ENCODE measurements at places on chromosomes 4 and X.

GRCh38 chr4:146222313-146222712 lies 8.0 kb downstream of the REELD1 start:
- DNase-seq = no peak

DNA sequence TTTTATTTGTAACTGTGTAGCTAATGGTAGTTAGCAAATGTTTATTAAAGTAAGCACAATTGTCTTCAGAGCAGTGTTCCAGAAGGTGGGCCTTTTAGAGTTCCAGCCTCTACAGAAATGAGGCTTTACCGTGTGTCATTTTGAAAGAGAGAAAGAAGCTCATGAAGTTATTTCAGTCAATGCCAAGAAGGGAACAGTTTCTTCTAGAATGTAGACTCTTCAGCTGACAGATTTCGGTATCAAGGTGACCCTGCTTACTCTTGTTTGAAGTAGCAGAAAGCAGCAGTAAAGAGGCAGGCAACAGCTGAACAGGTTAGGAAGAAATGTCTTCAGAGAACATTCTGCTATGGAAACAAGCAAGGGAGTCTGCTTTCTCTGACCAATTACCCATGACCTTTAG lies 93.6 kb downstream of the TASL start:
- DNase-seq = no peak

DNA sequence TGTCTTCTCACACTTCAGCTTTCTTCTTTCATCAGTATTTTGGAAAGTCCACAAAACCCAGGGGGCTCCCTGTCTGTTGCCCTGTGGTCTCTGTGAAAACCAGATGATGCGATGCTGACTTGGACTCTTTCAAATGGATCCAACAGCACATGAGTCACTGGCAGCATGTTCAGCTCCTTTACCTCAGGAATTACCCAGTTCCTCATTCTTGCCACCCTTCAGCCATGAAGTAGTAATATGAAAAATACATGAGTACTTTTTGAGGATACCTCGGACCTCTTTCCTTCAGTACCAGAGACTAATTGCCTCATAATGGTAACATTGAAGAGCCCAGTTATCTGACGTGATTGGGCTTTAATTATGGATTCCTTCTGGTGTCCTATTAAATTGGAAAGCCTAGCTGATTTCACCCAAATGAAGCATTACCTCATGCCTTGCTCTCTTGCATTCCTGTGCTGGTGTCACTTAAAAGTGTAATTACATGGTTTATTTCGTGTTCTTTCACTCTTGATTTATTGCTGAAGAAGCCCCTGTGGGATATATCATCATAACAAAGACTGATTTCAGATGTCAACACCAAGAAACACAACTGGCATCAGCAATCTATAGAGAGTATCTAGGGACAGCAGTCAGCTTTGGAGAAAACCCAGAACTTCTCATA lies 63.4 kb downstream of the NFKB1 start:
- no peak for DNase-seq

DNA sequence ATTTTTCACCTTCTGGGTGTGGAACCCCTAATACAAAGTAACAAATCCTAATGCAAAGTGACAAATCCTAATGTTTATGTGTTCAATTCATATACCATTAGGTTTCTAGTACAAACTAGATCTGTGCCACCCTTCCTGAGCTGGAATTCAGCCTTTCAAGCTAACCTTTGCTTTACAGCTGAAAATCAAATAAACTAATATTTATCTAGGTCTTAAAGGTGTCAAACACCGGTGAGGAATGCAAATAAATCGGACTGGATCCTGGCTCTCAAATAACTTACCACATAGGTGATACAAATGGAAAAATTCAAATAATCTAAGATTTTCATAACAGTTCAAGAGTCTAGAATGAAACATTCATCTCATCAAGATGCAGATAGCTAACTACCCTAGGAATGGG lies 11.6 kb downstream of the IRF2 start:
- no peak for DNase-seq

- no peak for DNase-seq
Measured at GRCh38 chrX:143429131-143429530, 88.1 kb downstream of the SPANXN3 start.

GRCh38 chr4:7792616-7793015 lies 147.0 kb downstream of the AFAP1 start:
- no peak for DNase-seq

DNA sequence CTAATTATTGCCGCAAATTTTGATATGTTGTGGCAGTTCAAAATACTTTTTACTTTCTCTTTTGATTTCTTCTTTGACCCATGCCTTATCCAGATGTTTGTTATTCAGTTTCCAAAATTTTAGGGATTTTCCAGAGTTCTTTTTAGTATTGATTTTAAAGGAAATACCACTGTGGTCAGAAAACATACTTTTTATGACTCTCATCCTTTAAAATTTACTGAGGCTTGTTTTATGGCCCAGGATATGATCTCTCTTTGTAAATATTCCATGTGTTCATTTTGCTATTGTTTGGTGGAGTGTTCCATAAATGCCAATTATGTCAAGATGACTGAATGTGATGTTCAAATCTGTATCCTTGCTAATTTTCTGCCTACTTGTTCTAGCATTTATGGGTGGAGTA lies 272.3 kb upstream of the DIPK2B start:
- DNase-seq = no peak

GRCh38 chrX:97380200-97380599 lies 496.5 kb downstream of the RPA4 start:
- no peak for DNase-seq

DNA sequence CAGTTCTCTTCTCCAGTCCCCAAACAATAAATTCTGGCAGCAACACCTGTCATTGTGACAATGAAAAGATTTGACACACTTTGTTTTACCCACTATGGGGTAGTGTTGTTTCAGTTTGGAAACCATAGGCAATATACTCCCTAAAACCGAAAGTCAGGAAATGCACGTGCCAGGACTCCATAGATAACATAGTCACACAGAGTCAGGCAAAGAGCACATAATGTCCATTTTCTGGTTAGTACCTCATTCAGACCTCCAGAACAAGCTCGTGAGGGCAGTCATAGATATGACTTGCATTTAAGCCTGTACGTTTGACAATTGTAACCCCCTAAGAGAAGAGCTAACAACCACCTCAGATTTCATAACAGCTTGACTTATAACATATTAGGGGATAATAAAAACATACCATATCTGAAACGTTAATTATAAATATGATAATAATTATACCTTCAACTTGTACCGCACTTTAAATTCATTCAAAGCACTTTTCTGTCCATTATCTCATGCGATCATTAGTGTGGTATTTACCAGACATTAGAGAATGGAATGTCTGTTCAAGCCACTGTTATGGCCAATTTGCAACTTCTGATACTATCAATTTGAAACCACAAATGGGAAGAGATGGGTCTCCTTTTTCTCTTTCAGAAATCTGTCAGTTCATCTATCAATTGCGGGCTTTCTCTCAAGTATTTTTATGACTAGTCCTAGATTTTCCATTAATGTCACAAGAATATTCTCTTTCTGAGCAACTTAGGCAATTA lies 147.4 kb downstream of the LDB2 start:
- no peak for DNase-seq

GRCh38 chr4:99013402-99013843 lies 17.9 kb downstream of the METAP1 start:
- no peak for DNase-seq

GRCh38 chr4:185221491-185221890 lies 12.1 kb downstream of the SNX25 start:
- DNase-seq = no peak

GRCh38 chr4:110130576-110131358 lies 67.6 kb downstream of the ELOVL6 start:
- no peak for DNase-seq

- DNase-seq = no peak
Measured at GRCh38 chrX:111100191-111100590, 4.2 kb downstream of the PAK3 start.

GRCh38 chr4:8640816-8641215 lies 48.3 kb downstream of the CPZ start:
- no peak for DNase-seq

DNA sequence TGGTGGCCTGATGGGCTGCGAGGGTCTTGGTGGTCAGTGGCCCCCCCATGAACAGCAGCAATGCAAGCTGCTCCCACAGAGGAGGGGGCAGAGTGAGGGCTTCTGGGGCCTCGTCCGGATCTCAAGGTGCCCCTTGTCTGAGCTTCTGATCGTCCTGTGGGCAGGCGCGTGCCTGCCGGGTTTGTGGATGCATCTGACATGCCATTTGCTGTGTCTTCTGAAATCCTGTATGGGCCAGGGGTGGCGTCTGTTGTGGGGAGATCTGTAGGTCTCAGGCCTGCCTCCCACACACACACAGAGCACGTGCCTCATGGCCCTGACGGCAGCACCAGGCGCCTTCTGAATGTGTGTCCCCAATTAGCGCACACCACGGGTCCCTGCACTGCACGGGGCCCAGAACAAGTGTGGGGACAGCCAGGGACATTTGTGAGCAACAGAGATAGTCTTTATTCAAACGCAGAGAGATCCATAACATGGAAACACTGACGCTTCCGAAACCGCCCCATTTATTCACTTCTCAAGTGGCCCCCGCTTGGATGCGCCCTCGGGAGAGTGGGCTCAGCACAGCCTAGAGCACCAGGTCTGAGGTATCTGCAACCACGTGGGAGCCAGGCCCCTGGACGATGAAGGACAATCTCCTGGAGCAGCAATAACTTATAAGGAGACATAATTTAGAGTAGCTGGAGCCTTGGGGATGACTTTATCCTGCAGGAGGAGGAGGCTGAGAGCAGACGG lies 5.7 kb downstream of the SPON2 start:
- no peak for DNase-seq

GRCh38 chr4:165761963-165762362 lies 111.1 kb upstream of the TLL1 start:
- no peak for DNase-seq

DNA sequence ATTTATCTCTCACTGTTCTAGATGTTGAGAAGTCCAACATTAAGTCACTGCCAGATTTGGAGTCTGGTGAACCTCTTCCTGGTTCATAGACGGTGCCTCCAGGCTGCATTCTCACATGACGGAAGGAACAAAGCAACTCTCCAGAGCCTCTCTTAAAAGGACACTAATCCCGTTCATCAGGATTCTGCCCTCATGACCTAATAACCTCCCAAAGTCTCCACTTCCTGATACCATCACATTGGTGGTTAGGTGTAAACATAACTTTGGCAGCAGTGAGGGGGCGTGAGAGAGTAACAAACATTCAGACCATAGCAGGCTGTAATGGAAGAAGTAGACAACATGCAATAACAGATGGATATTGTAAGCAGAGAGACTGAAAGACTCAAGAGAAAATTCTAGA lies 388.6 kb downstream of the PDHA2 start:
- no peak for DNase-seq

DNA sequence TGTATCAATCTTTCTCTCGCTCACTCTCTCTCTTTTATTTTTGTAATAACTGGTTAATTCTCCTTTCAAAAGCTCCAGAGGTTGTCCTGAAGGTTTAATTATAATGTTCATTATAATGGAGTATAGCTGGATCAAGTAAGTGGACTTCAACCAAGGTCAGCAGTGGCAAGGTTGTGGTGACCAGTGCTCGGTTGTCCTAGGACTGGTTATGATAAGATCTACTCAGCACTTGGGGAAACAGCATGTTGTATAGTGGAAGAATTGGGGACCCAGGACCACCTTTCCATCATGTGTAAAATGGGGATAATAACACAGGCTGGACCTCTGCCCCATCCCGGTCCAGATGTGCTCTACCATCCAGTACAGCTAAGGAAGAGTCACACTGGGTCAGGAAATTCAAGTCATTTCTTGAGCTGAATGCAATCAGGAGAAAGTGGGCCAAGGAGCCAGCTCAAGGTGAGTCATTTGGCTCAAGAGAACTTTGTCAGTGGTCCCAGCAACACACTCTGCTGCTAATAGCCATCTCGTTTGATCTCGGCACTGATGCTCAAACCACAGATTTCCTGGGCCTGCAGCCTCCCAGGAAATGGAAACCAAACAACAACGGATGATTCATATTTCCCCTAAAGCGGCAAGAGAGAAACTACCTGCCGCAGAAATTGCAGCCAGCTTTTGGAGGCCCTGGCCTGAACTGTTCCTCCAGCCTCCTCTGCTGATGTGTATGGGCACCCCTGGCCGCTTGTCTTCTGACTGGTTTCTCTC lies 123.6 kb upstream of the RBPJ start:
- peak; percentile 42 for DNase-seq

DNA sequence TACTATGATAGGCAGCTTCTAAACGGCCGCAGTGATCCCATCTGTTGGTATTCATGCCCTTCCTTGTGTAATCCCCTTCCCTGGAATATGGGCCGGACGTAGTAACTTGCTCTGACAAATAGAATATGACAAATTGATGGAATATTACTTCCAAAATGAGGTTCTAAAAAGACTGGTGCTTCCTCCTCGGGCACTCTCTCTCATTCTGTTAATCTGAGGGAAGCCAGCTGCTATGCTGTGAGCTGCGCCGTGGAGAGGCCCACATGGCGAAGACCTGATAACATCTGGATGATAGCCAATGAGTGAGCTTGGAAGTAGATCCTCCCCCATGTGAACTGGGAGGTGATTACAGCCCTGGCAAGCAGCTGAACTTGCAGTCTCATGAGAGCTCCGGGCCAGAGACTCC lies 27.2 kb upstream of the SLC25A4 start:
- no peak for DNase-seq

DNA sequence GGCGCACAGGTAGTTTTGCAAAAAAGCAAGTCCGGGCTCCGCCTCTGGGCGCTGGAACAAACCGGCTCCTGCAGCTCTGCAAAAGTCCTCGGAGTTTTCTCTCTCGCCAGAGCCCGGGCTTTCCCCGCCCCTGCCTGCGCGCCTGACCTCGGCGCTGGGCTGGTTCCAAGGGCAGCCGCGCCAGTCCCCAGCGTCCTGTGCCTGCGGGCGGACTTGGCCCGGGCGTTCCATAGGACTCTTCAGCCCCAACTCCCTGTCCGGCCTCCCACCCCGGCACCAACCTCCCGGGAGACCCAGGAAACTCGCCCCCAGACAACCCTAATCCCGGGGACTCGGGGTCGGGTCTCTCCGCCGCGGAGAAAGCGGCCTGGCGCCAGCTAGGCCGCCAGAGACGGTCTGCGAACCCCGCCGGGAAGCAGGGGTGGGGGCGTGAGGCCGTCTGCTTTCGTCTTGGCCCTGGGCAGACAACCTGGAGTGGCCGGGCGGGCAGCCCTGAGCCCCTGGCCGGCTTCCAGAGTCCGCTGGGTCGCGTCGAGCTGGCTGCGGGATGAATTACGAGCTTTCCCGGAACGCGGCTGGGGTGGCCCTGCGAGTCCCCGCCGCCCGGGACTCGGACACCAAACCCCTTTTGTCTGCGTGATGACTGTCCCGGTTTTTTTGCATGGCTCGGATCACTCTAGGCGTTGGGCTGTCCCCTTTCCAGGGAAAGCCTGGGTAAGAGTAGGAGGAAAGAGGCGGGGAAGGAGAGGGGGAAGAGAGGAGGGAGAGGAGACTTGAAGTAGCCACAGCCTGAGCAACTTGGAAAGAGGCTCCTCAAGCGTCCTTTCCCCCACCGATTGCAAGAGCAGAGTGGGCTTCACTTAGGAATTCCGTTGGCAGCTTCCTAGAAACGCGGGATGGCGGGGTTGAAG lies 916 bp downstream of the MXRA5 start:
- no peak for DNase-seq

- DNase-seq = no peak
Measured at GRCh38 chr4:167883266-167883665, 209.1 kb upstream of the ANXA10 start.

GRCh38 chrX:110402091-110402849 lies 43.6 kb downstream of the RTL9 start:
- DNase-seq = no peak

Data from stimulated activated CD8-positive, alpha-beta memory T cell treated with anti-CD3 and anti-CD28 coated beads, Interleukin-12 subunit alpha, Interleukin-12 subunit beta, amount 100 ng/mL, for 1 hour (primary cell).